ENCODE measurements at places on chromosomes 4 and X. TPM values are rescaled to one million over a fixed set of nuclear protein-coding genes. Genes with fewer than 3 reads are reported as not detected.

WDR45 gene
- total RNA-seq = 28.4 TPM

GRCh38 chr4:85617202-85617601, 142.3 kb downstream of the ARHGAP24 start:
- no peak for ATAC-seq

- ATAC-seq = no peak
Measured at GRCh38 chr4:77952457-77952856, 89.8 kb downstream of the MRPL1 start.

DNA sequence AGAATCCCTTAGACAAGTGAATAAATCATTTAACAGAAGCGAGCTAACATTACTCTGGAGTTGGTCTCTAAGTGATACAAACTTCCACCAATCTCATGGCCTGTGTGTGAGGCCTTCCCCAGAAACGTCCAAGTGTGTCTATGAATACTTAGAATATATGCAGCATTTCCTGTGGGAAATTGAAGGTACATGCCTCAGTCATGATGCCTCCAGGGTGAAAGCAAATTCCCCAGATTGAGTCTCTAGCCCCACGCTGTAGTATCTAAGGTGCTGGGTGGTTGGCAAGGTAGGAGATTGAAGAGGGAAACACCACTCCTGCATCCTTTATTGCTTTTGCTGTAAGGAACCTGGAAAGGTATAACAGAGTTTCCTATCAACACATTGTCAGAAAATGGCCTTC, 113.8 kb downstream of the IL13RA2 start:
- ATAC-seq = no peak

GRCh38 chrX:81021478-81021877, 180.2 kb downstream of the HMGN5 start:
- ATAC-seq = no peak
